Kidney glomerular epithelial cell (primary cell): ENCODE measurements at places on chromosomes 11 and 22.

DNA sequence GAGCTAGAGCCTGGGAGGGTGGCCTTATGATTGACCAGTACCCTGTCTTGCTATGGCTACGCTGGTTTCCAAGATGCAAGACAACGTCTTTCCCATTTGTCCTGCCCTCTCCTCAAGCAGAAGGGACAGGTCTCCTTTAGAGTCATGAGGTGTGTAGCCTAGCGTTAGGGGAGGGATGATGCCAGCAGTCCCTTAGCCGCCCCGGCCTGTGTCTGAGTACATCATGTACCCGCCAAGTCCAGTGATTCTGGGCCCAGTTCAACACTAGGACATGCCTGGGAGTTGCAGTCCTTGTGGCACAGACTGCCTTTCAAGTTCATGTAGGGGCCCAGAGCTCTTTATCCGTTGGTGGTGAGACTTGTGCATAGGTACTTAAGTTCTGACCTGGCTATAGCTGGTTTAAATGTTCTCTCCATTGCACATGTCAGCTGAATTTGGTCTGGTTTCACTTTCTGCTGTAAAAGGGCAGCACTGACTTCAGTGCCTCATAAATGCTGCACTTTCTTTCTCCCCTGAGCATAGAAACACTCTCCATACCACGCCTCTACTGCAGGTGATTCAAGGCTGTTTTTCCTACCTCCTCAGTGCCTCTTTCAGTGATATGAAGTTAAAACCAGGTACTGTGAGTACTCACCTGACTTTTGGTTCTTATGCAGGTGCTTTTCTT, 151.1 kb downstream of the METTL15 start:
- no peak for DNase-seq

- DNase-seq, result peak; percentile 22
Measured at GRCh38 chr11:119055901-119056300, 1.1 kb downstream of the HYOU1 start.

DNA sequence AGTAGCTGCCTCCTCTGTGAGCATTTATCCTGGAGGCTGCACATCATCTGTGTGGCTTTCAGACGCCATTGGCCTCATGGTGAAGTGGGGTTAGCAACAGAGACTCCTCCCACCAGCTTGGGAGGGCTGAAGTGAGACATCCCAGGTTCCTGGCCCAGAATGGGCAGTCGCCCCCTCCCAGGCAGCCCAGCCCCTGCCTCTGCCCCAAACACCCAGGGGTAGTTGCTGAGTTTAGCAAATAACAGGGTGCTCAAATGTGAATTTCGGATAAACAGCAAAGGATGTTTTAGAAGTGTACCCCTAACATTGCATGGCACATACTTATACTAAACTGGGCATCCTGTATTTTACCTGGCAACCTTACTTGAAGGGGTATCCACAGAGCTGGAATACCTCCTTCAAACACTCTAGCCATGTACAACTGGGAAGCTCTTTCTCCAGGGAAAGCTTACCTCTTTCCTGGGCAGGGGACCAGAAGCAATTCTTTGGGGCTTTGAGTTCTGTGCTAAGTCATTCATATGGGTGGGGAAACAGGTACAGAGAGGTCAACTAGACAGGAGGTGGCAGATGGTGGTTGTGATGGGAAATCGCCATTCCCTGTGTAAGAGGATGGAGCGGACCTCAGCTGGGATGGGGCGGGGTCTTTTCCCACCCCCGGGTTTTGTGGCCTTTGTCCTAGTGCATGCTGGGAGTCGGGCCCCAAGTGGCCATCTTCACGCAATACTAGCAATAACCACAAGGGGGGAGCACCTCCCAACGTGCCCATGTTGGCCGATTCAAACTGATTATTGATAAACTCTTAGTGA, 19.3 kb downstream of the MTFP1 start:
- no peak for DNase-seq

- no peak for DNase-seq
Measured at GRCh38 chr22:46104170-46104880, 46.0 kb upstream of the PPARA start.

- DNase-seq, result no peak
Measured at GRCh38 chr11:13102865-13103539, 93.9 kb downstream of the RASSF10 start.
